Heart right ventricle (tissue), 16 donors: ENCODE measurements at places on chromosomes 6 and 20.
A peak's percentile ranks its signal among the peaks of the same experiment; 100 is the strongest.

- DNase-seq = no peak
These were observed 13.6 kb downstream of the NHSL1 start for GRCh38 chr6:138485586-138486248.

GRCh38 chr20:59771506-59772372 lies 161.7 kb downstream of the SYCP2 start:
- DNase-seq = peak; percentile 32

DNA sequence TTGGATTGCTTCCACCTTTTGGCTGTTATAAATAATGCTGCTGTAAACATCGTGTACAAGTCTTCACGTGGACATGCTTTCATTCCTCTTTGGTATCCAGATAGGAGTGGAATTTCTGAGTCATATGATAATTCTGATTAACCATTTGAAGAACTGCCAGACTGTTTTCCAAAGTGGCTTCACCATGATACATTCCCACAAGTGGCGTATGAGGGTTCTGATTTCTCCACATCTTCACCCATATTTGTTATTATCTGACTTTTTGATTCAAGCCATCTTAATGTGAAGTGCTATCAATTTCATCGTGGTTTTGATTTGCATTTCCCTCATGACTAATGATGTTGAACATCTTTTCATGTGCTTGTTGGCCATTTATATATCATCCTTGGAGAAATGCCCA lies 2.9 kb upstream of the SNRPB start:
- no peak for DNase-seq

DNA sequence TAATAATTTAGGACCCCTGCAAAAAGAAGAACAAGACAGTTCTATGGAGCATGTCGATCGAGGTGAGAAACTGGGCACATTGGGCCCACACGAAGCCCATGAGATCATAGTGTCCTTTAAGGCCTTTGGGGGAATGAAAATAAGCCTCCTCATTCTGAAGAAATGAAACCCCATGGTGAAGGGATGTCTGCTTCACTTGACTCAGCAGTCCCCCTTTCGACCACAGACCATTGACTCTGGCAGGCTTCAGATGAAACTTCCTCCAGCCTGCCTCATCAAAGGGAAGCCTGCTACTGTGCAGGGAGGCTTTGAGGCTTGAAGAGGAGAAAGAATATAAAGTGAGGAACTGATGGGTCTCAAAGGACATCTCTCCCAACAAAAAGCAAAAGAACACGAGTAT lies 144.2 kb upstream of the FBXL4 start:
- no peak for DNase-seq

GRCh38 chr6:138971601-138972000 lies 16.5 kb downstream of the REPS1 start:
- DNase-seq = no peak

DNA sequence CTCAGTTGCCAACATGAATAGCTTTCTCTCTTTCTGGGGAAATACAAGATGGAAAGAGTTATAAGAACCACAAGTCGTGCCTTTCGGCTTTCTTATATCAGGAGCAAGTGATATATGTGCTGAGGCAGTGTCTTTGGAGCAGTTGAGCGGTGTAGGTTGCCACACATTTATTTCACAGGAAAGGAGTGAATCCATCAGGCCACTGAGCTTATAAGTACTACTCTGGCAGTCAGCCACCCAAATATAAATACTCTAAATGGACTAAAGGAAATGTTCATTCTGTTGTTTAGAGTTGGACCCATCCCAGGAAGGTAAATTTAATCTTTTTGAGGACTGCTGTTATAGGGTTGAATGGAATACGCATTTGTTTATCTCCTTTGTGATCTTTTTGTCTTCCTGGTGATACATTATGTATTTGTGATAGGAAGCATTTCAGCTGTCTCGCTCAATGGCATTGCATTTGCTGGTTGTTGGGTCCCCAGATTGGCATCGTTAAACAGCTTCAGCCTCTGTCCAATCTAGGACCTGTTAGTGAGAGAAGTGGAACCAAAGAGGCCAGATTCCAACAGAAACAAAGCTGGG lies 139.7 kb downstream of the SOBP start:
- DNase-seq = no peak

DNA sequence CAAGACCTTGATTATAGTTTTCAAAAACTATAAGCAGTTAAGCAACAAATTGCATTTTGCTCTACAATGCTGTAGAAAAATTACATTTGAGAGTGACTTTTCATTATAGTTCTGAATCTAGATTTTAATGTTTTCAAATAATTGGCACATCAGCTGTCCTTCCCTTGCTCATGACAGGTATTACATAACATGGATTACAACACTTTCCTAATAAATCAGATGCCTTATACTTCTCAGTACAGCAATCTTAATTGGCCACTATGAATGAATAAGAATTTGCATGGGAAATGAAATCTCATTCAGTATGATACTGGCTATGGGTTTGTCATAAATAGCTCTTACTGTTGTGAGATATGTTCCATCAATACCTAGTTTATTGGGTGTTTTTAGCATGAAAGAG lies 29.9 kb downstream of the HSF2 start:
- no peak for DNase-seq

DNA sequence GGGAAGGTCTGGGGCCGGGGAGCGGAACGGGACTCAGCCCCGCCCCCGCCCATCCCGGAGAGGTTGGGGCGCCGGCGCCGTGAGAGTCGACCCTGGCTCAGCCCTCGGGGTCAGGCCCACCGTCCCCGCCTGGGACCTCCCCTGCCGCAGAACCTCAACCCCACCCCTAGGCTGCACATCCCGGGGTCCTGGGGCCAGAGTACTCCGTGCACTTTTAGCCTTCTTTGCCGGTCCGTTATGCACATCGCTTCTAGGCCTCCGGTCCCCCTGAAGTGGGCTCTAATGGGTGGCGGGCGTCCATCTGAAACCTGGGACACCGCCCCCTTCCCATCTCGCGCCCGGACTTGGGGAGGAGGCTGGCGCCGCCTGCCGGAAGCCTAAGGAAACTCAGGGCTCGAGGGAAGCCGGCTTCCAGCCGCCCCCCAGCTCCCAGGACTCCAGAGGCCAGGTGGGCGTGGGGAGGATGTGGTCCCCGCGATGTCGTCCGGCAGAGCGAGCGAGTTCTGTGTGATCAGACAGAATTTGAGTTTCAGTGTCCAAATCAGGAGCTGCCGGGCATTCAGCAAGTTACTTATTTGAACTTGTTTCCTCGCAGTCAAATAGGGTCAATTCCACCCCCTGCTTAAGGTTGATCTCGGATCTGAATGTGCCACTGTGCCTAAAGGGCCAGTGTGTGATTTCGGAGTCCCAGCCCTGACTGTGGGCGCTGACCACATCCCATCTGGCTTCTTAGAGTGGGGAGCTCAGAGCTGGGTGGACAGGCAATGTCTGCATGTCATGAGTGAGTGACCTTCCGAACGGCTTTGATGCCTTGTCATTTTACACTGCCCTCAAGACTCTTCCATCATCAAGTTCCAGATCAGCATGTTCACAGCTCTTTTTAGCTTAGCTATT lies 47.6 kb downstream of the CPXM1 start:
- no peak for DNase-seq

DNA sequence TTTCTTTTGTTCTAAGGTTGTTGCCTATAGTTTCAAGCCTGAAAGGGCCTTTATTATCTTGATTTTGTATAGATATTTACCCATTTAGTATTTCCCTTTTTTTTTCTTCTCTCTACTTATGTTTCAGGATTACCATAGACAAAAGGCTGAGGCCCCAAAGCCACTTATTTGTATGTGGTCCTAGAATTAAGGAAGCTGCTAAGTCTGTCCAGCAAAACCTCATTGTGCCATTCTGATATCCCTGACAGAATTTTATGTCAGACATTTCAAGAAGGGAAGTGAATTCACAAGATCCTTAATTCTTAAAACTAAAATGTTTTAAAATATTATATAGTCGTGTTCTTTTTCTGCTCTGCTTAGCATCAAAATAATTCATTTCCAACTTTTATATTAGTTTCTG lies 6.9 kb downstream of the HAO1 start:
- DNase-seq = no peak

GRCh38 chr20:35907017-35907701 lies 47.1 kb downstream of the SCAND1 start:
- peak; percentile 63 for DNase-seq

DNA sequence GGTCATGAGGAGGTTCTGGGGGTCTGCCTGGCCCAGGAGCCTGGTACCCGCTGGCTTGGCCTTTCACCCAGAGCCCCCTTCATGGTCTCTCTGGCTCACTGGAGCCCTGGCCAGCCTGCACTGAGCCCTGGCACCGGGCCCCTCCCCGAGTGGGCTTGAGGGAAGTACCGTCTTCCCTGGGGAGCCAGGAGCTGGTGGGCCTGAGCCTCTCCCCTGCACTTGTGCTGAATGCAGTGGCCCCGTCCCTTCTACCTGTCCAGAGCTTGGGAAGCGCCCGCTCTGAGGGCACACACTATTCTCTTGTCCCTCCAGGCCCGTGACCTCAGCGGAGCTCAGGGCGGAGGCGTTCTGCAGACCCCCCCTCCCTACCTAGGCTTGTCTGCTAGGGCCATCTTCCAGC lies 62.2 kb downstream of the TCP11 start:
- no peak for DNase-seq

DNA sequence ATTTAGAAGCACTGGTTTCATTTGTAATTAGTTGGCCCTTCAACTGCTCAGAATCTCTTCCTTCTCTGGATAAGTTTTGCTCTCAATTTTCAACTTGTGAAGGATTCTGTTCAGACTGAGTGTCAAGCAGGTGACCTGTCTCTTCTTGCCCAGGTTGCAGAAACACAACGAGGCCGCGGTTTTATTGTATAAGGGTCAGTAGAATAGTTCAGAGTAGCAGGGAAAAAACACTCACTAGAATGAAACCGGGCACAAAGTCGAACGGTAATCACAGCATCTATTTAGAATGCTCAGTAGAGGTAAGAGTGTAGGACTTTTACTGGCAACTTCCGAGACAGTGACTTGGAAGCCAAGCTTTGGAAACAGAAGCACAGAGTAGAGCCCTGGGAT lies 17.9 kb upstream of the GFOD1 start:
- no peak for DNase-seq

- no peak for DNase-seq
These were observed 1.4 kb downstream of the NRN1 start for GRCh38 chr6:6005051-6006005.

- DNase-seq = no peak
These were observed 6.5 kb downstream of the CEP162 start for GRCh38 chr6:84220809-84221409.

DNA sequence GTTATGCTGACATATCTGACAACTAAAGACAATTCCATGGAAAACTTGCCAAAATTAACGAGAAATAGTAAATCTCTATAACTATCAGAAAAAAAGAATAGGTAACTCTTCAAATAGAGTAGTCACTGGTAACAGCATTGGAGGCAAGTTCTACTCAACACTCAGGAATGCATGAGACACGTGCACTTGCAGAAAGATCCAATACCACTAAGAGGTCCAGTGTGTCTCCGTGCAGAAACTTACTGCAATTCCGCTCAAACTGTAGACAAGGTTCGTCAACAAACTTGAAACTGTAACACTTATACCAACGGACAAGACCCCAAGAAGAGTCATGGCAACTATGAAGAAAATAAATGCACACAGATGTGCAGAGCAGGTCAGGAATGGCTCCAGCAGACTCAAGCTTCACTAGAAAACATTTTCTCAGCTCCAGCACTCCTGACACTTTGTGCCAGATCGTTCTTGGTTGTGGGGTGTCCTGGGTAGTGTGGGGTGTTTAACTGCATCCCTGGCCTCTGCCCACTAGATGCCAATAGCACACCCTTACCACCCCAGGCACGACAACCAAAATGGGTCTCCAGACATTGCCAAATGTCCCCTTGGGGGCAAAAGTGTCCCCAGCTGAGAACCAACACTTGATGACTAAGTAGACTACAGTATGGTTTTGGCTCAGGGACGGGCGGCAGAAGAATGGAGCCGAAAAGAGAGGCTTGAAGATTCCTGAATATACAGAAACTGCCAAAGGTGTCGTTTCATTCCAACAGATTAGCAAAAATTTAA lies 134.8 kb downstream of the DTNBP1 start:
- DNase-seq = no peak

GRCh38 chr20:50142812-50143211 lies 10.7 kb downstream of the PEDS1 start:
- no peak for DNase-seq

DNA sequence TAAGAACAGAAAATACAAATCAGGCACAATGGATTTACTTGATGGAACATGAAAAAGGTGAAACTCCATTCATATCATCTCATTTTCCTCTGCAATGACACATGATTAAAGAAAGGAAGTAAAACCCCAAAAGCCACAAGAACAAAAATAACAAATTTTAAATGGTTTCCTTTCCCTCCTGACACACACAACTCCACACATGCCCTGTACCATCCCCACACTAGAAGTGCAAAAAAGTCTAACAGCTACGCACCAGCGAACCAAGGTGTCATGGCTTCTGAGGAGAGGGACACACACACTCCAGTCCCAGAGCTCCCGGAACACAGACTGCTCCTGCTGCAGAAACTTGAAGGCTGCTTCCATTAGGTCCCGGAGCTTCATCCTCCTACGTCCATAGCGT lies 25.3 kb downstream of the MDN1 start:
- DNase-seq = no peak

GRCh38 chr6:6629402-6629801 lies 40.9 kb downstream of the LY86 start:
- no peak for DNase-seq
